ENCODE measurements at places on chromosomes 16 and 17.

GRCh38 chr17:12047681-12048376, 27.2 kb downstream of the MAP2K4 start:
- no peak for DNase-seq

DNA sequence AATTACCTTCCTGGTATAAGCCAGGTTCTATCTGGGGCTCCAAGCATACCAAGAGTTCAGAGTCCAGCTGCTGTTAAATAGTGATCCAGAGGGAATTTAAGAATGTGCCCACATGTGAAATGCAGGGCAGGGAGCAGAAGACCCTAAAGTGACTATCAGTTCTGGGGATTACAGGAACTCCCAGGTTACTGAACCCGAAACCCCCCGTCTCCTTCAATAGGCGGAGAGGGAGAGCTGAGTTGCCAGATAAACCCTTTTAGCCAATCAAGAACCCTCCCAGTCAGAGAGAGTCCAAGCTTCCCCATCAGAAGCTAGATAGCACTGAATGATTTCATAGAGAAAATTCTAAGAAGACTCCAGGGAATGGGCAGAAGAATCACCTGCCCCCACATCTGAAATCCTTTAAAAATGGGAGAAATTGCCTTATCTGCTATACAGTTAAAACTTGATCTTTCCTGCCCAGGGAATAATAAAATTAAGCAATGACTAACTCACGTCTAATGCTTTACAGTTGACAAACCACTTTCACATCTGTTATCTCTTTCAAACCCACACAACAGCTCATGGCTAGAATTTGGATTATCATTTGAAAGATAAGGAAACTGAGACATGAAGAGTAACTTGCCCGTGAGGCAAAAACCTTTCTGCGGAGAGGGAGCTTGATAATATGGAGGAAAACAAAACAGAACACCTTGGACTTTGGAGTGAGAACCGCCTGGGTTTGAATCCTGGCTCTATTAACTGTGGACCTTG, 10.2 kb downstream of the NOG start:
- DNase-seq: no peak

- DNase-seq: no peak
Observed at GRCh38 chr16:64250866-64251265, 871.0 kb downstream of the CDH11 start.

DNA sequence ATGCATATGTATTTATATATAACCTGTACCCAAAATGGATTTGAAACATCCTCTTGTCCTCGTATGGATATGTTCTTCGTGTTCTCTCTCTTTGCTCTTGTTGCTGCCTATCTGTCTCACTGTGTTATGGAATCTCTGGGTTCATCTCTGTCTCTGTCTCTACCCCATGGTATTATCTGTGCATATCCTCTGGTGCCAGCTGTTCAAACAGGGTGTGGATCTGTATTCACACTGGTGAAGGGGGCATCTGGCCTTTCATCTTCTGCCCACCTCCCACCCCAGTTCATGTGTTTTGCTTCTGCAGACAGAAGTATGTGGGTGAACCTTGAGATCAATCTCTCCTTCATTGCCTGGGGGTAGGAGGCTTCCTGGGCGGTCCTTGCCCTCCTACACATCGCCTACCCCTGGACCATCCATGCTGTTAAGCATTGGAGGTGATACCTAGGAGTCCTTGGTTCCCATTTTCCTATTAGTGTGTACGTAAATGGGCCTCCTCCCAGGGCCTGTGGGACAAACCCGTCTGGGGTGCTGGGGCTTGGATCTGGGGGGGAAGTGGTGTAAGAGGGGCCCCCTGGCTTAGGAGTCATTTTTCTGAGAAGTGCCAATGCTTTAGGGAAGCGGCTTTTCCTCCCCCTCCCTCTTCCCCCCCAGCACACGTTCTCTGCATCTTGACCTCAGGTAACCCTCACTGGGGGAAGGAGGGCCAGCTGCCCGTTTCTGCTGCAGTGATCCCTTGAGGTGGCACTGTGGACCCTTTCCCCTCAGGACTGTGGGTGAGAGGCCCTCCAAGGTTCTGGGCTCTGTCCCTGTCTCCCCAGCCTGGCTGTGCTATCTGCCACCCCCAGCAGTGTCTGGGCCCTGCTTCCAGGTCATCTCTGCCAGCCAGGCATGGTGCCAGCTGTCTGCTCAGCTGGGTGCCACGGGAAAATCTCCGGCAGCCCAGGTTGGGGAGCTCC, 21.1 kb downstream of the RARA start:
- peak; percentile 68 for DNase-seq

GRCh38 chr16:80883159-80883642, 78.8 kb upstream of the CDYL2 start:
- DNase-seq: no peak

DNA sequence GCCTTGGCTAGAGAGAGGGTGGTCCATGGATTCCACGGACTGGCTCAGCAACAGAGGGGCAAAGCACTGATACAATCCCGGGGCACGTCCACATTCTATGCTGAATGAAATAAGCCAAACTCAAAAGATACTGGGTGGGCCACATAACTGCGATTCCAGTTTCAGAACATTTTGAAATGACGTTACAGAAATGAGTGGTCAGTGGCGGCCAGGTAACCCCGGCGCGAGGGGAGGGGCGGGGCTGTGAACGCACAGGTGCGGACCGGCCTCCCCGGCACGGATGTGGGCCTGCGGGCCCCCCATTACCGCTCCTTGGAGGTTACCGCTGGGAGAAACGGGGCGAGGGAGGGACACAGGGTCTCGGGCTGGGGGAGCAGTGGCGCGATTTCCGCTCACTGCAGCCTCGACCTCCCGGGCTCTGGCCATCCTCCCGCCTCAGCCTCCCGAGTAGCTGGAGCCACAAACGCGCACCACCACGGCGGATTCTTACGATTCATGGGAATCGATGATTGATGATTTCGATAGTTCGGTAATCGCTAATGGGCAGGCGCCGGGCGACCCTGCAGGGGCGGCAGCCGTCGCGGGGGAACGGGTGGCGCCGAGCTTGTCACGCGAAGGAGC, 559 bp downstream of the MVD start:
- DNase-seq: no peak

- DNase-seq: no peak
Observed at GRCh38 chr17:81240761-81241160, 1.6 kb downstream of the NDUFAF8 start.

DNA sequence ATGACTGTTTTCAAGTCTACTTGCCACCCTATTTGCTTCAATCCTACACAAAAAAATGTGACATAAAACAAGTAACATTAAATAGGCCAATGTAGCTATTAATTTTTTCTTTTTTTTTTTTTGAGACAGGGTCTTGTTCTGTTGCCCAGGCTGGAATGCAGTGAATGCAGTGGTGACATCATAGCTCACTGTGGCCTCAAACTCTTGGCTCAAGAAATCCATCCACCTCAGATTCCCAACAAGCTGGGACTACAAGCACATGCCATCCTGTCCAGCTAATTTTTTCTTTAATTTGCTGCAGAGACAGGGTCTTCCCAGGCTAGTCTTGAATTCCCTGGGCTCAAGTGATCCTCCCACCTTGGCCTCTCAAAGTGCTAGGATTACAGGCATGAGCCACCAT, 29.4 kb downstream of the ANKFY1 start:
- no peak for DNase-seq

- DNase-seq: peak; percentile 55
Observed at GRCh38 chr17:65294181-65294719, 157.1 kb downstream of the RGS9 start.

- peak; percentile 55 for DNase-seq
Observed at GRCh38 chr17:4304417-4305027, 40.7 kb upstream of the ANKFY1 start.

DNA sequence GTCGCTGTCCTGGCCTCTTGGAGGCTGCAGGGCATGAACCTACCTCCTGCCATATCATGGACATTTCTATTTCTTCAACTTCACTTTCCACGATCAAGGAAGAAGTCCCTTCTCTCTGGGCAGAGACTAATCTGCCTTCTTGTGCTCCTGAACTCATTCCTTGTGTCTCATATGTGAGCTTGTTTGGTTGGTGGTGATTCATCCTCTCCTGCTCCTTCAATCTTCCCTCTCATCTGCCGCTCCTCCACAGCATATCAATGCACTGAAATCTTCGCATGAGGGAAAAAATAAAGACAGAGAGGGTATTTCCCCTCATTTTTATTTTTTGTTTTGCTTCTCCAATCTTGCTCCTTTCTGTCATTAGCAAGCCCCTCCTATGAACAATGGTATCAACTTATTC, 571.7 kb upstream of the GOT2 start:
- DNase-seq: no peak

- peak; percentile 44 for DNase-seq
Observed at GRCh38 chr17:68179236-68179925, 68.5 kb upstream of the AMZ2 start.

- DNase-seq: no peak
Observed at GRCh38 chr16:48378836-48379235, 6.4 kb downstream of the SIAH1 start.

- no peak for DNase-seq
Observed at GRCh38 chr16:56673921-56674320, 4.3 kb downstream of the MT1H start.

DNA sequence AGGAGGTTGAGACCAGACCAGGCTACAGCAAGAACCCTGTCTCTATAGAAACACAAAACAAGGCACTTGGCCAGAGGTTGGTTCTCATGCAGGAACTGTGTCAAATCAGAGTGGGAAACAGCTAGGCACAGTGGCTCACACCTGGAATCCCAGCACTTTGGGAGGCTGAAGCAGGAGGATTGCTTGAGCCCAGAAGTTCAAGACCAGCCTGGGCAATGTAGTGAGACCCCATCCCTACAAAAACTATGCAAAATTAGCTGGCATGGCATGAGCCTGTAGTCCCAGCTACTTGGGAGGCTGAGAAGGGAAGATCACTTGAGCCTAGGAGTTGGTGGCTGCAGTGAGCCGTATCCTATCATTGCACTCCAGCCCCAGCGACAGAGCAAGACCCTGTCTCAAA, 1.7 kb downstream of the UNKL start:
- DNase-seq: no peak

DNA sequence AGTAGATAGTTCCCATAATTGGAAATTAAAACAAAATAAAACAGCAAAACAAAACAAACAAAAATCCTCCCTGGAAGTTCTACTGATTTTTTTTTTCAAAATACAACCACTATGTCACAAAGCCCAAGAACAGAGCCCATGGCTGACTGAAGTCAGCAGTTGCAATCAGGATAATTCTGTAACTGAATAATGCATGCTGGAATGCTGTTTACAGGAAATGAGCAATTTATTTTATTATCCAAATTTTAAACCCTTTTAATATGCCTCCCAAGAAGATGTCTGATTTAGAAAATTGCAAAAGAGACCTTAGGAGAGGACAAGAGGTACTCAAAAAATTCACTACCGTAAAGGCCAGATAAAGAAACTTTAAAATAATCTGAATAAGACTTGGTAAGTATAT, 578.2 kb downstream of the TOX3 start:
- no peak for DNase-seq

GRCh38 chr17:74211912-74212208, 1.5 kb upstream of the TTYH2 start:
- DNase-seq: no peak

DNA sequence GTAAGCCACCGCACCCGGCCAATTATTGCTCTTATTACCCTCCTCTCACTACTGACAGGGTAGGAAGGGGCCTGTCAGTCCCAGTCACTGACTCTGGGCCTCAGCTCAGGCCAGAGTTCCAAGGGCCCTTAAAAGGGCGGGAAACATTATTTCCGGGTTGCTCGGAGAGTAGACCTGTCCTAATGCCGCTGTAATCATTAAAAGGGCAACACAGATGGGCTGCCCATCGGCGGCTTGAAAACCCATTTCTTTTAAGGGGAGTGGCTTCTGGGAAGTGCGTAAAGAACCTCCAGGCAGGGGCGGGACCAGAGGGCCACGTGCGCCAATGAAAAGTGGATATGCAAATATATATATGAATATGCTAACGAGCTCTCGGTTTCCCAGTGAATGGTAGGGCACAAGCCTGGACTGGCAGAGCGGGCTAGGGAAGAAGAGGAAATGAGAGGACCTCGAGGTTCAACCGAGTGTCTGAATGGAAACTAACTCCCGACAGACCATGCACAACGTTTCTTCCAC, 26.6 kb downstream of the PIPOX start:
- no peak for DNase-seq

GRCh38 chr17:77657839-77658238, 300.7 kb upstream of the TNRC6C start:
- DNase-seq: no peak

- no peak for DNase-seq
Observed at GRCh38 chr17:74851612-74852236, 8.0 kb downstream of the GRIN2C start.

- peak; percentile 74 for DNase-seq
Observed at GRCh38 chr16:3020604-3021448, 658 bp downstream of the TNFRSF12A start.

- DNase-seq: no peak
Observed at GRCh38 chr16:54517181-54517580, 230.6 kb upstream of the IRX3 start.

DNA sequence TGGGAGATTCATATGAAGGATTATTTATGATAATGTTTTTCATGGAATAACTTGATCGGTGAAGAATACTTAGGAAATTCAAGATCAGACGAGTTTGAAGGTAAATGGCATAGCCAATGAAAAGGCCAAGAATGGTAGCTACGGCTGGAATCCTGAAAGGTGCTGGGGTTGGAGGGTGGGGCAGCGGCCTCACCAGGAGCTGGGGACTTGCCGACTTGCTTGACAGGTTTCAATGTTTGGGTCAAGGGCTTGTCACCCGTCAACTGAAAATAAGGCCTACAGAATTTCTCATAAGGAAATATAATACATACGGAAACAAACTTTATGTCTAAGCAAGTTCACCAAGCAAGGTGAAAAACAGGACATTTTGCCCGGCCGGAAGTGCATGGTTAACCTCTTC, 9.9 kb downstream of the CRYM start:
- DNase-seq: no peak

DNA sequence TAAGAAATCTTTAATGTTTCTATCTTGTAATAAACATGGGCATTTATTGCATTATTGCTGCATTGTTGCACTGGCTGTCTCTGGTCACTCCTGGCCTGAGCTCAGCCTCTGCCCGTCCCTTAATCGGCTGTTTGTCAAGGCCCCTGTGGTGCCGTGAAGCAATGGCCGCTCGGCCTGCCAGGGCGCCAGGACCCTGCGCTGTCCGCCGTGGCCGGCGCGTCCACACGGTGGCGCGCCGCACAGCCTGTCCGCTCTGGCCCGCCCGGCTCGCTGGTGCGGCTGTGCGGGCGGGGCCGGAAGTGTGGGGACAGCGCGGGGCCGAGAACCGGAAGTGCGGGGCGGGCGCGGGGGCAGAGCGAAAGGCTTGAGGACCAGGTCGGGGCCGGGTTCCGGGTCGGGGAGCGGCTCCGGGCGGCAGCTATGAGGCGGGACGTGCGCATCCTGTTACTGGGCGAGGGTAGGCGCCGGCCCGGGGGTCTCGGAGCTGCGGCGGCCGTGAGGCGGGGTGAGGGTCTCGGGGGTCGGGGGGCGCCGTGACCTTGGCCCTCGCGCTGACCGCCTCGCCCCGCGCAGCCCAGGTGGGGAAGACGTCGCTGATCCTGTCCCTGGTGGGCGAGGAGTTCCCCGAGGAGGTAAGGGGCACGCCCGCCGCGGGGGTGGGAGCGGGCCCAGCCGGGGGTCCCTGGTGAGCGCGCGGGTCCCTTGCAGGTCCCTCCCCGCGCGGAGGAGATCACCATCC, at the start of gene RHOT2:
Gene RHOT2 (plus strand): TSS at position 353 of the 739 bp plus-strand sequence. CDS start 68 bp downstream, at position 421.
- peak; percentile 76 for DNase-seq

All from NCI-H446 (cell line).